T-helper 9 cell (primary cell): ENCODE measurements at places on chromosomes 3 and 15.

- DNase-seq: no peak
Measured at GRCh38 chr3:106206613-106207012, 337.8 kb upstream of the CBLB start.

DNA sequence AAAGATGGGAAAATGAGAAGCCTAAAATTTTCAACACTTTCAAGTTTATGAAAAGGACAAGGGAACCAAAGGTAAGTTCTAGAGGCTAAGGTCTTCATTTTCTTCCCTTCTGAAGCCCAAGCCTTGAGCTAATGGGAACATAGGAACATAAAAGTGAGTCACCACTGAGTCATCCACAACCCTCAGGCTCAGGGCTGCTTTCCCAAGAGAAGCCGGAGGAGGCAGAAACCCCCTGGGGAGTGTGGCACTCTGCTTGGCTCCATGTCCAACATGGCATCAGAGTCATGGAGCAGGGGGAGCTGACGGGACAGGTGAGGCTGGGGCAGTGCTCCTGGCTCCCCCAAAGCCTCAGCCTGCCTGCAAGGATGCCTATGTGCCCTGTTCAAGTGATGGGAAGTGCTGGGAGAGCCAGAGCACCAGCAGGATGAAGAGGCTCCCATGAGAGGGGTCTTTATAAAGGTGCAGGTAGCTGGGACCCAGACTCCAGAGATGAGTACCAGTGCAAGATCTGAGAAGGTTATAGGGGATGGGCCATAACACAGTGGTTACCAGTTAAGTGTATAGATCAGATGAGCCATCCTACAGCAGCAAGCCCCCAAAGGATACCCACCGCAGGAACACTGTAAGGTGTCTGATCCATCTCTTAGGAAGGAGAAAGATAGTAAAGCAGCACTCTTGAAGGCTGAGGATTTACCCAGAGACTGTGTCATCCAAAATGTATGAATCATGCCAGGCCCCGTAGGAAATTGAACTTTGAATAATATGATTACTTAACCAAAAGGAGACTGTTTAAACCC, 31.8 kb upstream of the RYR3 start:
- DNase-seq: no peak

DNA sequence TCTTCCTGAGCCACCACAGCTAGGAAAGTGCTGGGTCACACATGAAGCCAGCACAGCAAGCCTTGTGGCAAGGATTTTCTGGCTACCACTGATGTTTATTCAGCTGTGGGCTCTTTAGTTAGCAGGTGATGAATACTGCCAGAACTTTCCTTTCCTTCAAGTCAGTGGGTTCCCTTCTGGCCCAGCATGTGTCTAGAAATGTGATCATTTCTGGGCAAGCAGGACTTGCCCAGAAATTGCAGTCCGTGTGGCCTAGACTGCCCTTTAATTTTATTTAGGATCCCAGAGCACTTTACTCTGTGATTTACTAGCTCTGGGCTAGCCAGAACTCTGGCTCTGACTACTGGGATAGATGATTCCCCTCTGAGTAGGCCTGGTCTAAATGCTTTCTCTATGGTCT, 397.5 kb downstream of the ZIC4 start:
- DNase-seq: no peak

DNA sequence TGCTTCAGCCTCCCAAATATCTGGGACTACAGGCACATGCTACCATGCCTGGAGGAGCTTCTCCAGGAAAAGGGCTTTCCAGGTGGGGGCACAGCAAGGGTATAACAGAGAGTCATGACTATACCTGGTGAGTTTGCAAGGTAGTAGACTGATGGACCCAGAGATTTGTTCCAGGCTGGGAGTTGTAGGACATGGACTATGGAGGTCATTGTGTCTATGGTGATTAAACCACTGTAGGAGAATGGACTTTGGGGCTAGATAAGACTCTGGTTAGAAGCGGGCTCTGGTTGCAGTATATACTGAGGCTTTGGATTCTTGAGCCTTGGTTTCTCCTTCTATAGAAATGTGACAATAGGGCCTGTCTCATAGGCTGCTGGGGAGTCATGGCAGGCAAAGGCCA, 104.7 kb downstream of the EPHB1 start:
- DNase-seq: no peak

DNA sequence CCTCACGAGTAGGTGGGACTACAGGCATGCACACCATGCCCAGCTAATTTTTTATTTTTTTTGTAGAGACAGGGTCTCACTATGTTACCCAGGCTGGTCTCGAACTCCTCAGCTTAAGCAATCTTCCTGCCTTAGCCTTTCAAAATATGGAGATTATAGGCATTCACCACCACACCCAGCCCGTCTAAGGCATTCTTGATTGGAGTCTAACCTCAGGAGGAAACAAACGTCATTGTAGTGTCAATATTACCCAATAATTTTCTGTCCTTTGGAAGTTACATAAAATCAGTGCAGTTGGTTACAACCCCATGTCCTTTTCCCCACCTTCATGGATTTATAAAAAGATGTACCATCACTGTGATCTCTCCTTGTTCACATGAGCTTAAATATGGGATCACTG, 41.8 kb downstream of the TIMP4 start:
- no peak for DNase-seq

GRCh38 chr15:90001062-90001682, at the start of gene ZNF710:
Gene ZNF710 (plus strand): TSS chr15:90001324. CDS start chr15:90067138, 65,814 bp downstream.
- no peak for DNase-seq

GRCh38 chr3:20852712-20853111, 666.7 kb upstream of the SGO1 start:
- DNase-seq: no peak

GRCh38 chr3:67290438-67290837, 292.3 kb downstream of the KBTBD8 start:
- DNase-seq: no peak

DNA sequence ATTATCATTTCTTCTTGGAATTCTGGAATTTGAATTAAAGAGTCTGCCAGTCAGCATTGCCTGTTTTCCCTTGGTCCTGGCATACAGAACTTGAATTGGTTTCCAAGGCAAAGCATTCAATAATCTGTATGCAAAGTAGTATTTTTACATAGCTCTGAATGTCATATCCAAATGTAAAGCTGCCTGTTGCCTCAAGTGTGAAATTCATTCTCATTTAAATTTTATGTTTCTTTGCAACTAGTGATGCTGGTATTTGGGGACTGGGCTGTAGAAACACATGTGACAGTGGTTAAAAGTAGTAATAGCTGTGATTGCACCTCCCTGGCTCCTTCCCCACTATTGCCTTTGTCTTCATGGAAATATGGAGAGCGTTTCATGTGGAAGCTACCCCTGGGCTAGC, 743.9 kb upstream of the GOLIM4 start:
- no peak for DNase-seq

DNA sequence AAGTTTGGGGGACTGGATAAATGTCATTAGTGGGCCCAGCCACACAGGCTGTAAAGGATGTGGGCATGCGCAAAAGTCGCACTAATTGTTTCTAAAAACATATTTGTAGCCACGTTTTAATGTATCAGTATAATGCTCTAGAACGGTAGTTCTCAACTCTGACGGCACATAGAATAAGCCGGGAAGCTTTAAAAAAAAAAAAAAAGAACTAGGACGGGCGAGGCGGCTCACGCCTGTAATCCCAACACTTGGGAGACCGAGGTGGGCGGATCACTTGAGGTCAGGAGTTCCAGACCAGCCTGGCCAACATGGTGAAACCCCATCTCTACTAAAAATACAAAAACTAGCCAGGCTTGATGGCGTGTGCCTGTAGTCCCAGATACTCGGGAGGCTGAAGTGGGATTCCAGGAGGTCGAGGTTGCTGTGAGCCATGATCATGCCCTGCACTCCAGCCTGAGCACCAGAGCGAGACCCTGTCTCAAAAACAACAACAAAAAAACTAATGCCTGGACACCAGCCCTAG, 618 bp upstream of the MON1A start:
- no peak for DNase-seq

GRCh38 chr15:58467121-58467721, 35.4 kb downstream of the LIPC start:
- no peak for DNase-seq

- DNase-seq: no peak
Measured at GRCh38 chr3:53570709-53571108, 76.3 kb downstream of the CACNA1D start.

DNA sequence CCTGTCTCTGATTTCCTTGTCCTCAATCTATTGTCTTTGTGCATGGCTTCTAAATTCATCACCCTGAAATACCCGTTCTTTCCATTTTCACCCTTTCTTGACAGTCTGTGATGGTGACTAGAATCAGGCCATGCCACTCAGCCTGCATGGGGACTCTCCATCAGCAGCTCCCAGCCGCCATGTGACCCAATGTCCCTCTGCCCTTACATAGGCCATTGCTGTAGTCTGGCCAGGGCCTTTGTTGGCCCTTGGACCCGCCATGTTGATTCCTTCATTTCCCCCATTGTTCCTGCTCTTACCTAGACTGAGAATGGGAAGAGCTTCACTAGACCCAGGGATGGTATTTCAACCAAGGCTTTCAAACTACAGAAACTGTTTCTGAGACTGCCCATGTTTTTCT, 45.8 kb downstream of the SPSB4 start:
- no peak for DNase-seq

DNA sequence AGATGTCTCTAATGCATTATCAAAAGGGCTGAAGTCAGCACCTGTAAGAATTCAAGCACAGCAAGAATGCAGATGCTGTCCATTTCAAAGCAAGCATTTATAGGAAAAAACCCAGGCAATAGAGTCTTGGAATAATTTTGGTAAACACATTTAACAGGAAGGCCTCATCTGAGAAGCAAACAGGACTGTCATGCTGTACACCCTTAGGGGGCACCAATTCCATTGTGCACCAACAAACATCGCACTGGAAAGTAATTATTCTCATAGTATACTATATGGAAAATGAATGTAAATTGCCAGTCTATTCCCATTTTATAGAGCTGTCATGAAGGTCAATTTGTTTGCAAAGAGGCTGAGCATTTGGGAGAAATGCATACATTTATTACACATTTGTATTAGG, 247.3 kb upstream of the SUCLG2 start:
- DNase-seq: no peak

- DNase-seq: no peak
Measured at GRCh38 chr15:96158938-96159337, 171.6 kb upstream of the NR2F2 start.

DNA sequence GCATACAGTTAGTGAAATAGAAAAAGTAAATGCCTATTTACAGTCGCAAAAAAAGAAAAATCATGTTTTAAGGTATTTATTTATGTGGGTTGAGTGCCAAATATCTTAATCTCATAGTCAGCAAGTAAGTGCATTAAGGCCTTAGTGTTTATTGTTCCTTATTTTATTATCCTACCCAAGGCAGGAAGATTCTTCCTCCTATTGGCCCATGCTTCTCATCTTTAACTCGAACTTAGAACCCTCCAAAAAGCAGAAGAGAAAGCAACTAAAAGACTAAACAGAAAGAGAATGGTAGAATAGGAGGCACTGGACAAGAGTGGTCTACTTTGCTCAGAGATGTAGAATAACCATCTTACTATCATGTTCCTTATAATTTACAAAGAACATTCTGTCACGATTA, 7.5 kb downstream of the RFX7 start:
- no peak for DNase-seq

GRCh38 chr15:68812597-68813431, 7.9 kb downstream of the ANP32A start:
- DNase-seq: no peak

DNA sequence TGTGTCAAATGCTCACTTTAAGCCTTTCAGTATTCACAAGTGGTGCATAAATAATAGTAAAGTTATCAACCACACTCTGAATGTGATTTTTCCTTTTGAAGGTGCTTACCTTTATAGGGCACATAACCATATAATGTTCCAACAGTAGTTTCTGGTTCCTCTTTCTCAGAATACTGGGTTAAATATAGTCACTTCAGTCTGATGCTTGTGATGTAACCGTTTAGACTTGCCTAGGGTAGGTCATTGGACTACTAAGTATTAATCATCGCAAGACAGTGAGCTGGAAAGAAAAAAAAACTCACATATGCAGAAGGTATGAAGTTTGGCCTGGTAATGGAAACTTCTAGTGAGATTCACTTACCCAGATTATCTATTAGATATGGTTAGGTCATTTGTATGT, 1.9 kb downstream of the KBTBD8 start:
- no peak for DNase-seq

- no peak for DNase-seq
Measured at GRCh38 chr3:96331341-96331740, 483.1 kb upstream of the EPHA6 start.

GRCh38 chr3:125163739-125164601, 48.6 kb downstream of the SLC12A8 start:
- DNase-seq: no peak

- DNase-seq: no peak
Measured at GRCh38 chr15:65828585-65828984, 36.5 kb upstream of the DENND4A start.

DNA sequence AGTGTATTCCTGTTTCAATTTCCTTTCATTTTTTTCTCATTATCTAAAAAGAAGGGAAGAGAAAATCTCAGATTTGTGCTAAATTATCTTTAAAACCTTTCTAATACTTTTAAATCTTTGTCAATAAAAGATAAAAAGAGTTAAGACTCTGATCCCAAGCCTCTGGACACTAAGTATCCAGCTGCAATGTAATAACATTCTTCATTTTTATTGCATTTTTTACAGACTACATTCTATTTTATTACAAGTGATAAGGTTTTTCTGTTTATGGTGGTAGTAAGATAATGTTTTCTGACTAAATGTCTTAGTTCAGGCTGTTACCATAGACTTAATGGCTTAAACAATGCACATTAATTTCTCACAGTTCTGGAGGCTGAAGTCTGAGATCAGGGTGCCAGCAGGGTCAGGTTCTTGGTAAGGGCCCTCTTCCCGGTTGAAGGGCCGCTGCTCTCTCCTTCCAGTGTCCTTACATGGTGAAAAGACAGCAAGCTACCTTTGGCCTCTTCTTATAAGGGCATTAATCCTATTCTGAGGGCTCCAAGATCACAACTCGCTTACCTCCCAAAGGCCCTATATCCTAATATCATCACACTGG, 19.7 kb downstream of the KCNAB1 start:
- no peak for DNase-seq

- no peak for DNase-seq
Measured at GRCh38 chr15:91988071-91988470, 134.6 kb downstream of the SLCO3A1 start.

GRCh38 chr15:78642331-78642730, 1.3 kb upstream of the CHRNB4 start:
- DNase-seq: no peak

DNA sequence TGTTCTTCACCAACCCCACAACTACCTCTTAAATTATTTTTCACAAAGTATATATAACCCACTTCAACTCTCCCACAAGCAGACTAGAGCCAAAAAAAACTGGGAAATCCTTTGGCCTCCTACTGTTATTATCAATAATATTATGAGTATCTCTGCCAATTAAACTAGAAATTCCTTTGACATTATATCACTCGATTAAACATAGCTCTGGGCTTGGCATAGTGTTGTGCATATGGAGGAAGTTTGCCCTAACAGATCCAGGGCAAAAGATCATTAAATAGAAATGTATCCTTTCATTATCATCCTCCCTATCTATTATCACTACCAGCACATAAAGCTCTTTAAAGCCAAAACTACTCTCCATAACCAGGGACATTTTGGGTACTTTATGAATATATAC, 74.9 kb downstream of the OSBPL10 start:
- DNase-seq: no peak

GRCh38 chr3:185687271-185687878, 101.3 kb downstream of the SENP2 start:
- no peak for DNase-seq
